AG08395 (cell line): ENCODE measurements at places on chromosomes 13 and 19.

DNA sequence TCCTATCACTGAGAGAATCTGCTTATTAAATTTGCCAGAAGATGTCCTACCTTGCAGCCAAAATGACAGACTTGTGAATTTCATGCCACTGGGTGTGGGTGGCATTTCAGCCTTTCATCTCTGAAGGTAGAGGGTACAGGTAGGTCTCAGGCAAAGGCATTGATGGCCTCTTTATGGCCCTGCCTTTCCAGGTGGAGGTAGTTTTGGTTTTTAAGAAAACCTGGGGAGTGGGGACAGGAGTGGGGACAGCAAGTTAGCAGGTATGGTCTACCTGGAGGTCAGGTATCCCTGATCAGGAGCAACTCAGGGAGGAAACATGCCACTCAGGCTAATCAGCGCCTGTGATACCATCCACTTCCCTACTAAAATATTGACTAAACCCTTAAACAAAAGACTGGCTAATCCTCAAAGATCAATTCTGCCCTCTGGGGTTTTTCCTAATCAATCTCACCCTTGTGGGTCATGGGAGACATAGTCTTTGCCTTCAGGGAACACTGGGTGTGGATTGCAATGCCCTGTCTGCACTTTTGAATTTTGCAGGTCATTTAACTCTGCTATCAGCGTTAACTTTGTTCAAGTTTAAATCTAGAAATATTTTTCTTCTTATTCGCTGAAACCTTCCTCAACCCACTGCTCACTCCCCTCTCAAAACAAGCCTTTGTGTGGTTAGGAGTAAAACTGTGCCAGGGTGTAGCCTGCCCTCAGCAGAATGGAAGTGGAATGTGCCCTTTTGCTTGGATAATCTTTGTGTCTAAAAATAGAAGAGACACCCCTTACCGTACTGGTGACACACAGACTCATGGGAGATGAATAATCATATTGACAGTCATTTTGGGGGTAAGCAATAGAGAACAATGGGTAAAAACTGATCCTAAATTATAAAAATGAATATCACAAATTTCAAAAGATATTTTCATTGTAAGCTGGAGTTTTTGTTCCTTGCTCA, 233.7 kb downstream of the COG6 start:
- peak; percentile 33 for DNase-seq

DNA sequence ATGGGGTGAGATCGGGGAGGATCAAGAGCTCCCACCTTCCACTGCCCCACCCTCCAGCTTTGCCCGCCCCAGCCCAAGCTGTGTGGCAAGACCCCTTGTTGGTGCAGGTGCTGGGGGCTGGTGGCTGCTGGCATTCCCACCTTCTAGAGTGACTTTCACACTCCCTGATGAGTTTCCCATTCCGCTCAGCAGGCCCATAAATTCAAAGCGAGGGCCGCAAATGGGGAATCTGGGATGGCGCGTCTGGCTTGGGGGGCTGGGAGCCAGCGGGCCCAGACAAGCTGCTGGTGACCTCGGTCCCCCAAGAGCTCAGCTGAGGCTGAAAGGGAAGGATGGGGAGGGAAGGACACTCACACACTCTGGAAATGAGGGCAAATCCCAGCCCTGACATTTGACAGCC, 110.3 kb downstream of the GADD45B start:
- DNase-seq = no peak

GRCh38 chr13:33096886-33097605, 80.8 kb downstream of the KL start:
- no peak for DNase-seq

- no peak for DNase-seq
Measured at GRCh38 chr13:52833296-52833875, 15.1 kb downstream of the PCDH8 start.

DNA sequence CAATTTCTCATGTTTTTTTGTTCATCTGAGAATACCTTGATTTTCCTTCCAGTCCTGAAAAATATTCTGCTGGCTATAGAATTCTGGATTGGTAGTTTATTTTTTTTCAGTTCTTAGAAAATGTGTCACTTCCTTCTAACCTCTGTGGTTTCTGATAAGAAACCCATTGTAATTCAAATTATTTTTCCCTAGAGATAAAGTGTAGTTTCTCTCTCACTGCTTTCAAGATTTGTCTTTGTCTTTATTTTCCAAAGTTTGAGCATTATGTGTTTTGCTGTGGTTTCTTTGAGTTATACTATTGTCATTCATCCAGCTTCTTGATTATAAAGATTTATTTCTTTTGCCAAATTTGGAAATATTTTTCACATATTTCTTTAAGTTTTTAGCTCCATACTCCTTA, 324.0 kb upstream of the SPRY2 start:
- no peak for DNase-seq

DNA sequence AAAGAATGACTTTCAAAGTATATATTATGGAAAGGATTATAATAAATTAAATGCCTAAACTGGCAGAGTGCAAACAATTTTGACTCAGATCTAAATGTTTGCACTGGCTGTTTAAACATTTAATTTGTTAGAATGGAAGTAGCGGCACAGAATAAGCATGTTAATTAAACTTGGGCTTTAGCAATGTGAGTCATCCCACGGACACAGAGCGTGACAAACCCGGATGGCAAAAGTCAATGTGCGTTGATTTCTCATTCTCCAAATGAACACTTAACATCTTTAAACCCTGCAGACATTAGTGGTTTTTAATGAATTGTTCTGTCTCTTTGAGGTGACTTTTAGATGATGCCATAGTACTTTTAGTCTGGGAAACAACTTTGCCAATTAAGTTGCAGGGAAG, 38.4 kb downstream of the PCDH8 start:
- no peak for DNase-seq

DNA sequence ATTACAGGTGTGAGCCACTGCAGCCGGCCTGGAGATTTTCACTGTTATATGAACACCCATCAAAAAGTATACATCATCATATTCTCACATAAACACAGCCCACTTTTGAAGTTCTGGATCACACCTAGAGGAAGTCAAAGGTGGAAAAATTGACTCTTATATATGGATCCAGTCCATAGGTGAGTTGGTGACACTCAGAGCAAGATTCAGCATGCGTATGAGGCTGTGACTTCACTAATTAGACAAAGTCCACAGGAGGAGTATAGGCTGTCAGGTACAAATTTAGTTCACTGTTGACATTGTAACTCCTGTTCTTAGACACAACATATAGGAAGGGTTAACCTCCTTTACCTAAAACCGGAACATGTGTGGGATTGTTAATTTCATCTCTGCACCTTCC, 31.4 kb upstream of the ZNF254 start:
- DNase-seq = no peak

GRCh38 chr19:4347521-4347920, 4.2 kb downstream of the MPND start:
- DNase-seq = no peak

DNA sequence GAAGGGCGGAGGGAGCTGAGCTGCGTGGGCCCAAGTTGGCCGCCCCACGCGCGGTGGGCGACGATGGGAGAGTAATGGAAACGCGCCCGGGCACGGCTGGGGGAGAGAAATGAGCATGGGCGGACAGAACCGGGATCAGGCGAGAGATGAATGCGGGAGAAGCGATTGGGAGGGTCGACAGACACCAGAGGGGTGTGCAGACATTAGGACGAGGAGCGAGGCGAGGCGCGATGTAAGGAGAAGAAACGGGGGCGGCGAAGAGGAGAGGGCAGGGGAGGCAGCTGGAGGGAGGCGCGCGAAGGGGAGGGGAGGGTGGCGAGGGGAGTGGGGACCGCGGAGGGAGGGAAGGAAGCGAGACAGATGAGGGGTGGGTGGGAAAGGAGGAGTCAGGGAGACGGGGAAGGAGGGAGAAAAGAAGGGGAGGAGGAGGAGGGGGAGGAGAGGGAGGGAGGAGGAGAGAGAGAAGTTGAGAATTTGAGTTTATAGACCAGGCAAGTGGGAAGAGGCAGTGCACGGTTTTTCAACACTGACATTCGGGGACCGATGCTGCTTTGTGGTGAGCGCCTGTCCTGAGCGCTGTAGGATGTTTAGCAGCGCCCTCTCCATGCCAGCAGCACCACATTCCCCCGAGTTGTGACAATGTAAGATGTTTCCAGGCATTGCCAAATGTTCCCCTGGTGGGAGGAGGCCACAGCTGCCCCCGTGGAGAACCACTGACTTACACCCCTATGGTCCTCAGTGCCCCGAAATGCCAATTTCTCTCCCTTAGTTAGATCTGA, at the start of gene SHISA7:
SHISA7 (minus strand) TSS at position 256 of the 779 bp plus-strand sequence. CDS start 437 bp downstream, outside the sequence.
- no peak for DNase-seq

DNA sequence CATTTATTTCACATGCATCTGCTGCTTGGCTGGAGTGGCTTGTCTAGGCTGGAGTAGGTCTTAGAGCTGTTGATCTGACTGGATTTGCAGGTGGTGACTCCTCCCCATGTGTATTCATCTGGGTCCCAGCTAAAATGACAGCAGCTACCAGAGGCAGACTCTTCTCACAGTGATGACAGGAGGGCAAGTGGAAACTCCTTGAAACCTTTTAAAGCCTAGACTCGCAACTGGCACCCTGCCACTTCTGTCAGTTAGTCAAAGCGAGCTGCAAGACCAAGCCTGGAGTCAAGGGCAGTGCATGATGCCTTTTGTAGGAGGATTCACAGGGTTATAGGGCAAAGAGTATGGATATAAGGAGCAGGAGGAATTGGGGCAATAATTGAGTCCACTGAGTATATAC, 65.2 kb downstream of the TEX26 start:
- DNase-seq = no peak

DNA sequence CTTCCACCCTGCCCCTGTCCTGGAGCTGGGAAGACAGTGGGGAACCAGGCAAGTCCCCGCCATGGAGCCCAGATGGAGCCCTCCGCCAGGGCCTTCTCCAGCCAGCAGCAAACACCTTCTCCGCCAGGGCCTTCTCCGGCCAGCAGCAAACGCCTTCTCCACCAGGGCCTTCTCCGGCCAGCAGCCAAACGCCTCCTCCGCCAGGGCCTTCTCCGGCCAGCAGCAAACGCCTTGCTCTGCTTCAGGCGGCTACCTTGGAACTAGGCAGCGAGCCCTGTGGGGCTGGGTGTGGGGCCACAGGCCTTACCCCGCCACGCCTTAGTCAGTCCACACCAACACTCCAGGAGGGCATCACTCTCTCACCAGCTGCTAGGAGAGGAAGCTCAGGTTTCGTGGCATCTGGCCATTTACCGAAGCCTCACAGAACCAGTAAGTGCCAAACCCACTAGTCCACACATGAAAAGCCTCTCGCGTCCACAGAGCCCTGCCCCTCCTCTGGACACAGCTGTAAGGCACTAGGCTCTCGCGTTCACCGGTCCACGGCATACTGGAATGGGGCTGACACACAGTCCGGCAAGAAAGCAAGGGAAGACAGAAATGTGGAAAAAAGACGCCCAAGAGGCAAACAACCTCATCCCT, 41.0 kb downstream of the MLLT1 start:
- DNase-seq = peak; percentile 52

DNA sequence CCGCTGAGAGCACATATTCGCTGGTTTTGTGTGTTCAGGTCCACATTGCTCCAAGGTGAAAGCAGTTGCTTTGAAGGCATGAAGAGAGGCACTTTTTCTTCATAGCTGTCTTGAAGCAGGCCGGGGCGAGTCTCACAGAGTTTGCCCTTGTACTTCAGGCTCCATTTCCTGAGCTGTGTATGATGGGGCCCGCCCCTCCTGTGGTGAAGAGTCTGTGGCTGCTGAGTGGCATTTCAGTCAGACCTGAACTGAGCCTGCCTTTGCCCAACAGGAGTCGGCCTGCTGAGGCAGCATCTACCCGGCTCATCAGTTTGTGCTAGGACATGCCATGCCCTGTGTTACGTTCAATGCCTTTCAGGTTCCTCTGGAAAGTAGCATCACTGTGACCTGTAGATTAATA, 44.4 kb upstream of the C1QTNF9 start:
- DNase-seq = no peak

DNA sequence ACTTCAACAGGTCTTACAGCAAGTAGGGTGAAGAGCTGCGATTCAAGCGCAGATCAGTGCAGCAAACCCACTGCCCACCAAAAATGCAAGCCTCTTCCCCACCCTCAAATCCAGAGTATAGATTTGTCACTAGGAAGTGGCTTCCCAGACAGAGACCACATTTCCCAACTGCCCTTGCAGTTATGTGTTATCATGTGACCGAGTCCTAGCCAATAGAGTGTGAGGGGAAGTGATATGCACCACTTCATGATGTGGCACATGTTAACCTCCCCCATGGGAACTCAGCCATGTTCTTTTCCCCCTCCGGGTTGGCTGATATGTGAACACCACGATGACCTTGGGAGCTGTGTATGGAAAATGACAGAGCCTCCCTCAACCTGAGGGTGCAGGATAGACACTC, 50.8 kb downstream of the MBD3L2B start:
- DNase-seq = no peak

DNA sequence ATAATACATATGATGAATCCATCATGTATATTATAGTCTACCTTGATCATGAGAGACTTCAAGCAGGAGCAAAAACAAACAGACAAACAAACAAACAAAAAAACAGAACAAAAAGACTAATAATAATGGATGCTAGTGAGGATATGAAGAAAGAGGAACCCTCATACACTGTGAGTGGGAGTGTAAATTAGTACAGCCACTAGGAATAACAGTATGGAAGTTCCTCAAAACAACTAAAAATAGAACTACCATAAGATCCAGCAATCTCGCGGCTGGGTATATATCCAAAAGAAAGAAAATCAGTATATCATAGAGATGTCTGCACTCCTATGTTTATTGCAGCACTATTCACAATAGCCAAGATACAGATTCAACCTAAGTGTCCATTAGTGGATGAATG, 7.0 kb upstream of the DLEU7 start:
- no peak for DNase-seq

- no peak for DNase-seq
Measured at GRCh38 chr13:32257649-32258048, 57.5 kb downstream of the ZAR1L start.

- peak; percentile 33 for DNase-seq
Measured at GRCh38 chr13:27481766-27482165, 31.4 kb upstream of the MTIF3 start.

DNA sequence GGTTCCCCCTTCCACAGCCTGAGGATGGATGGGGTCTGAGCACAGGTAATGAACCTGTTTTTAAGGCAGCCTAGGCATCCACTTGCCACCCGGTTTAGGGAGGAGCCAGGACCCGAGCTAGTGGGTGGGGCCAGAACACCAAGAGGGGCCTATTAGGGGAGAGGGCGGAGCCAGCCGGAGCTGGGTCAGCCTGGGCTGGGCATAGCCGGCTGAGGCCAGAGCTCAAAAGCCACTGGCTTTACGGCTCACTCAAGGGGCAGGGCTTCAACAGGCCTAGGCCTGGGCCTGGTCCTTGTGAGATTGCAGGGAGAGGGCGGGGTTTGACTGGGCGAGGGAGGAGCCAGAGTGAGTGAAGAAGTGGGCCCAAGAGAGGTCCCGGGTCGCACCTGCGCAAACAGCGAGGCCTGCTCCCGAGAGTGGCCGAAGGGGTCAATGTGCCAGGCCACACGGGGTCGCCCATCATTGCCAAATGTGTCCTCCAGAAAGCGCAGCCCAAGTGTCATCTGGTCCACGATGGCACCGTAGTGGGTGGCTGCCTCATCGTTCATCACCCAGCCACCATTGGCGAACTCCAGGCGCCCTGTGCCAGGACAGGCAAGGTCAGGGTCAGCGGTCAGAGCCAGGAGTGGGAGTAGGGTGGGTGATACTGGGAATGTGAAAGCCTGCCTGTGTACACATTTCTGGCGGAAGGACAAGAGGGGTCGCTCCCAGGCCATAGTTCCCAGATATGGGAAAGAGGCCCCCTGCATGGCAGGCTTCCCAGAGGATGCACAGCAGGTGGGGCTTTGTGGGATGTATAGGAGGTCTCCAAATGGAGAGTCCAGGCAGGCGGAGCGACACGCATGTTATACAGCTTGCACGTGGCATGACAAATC, 1.9 kb downstream of the MAN2B1 start:
- no peak for DNase-seq

GRCh38 chr19:10876459-10877240, 5.3 kb downstream of the CARM1 start:
- DNase-seq = no peak
